Karpas-422 (cell line): ENCODE measurements at places on chromosomes 7 and 10.

DNA sequence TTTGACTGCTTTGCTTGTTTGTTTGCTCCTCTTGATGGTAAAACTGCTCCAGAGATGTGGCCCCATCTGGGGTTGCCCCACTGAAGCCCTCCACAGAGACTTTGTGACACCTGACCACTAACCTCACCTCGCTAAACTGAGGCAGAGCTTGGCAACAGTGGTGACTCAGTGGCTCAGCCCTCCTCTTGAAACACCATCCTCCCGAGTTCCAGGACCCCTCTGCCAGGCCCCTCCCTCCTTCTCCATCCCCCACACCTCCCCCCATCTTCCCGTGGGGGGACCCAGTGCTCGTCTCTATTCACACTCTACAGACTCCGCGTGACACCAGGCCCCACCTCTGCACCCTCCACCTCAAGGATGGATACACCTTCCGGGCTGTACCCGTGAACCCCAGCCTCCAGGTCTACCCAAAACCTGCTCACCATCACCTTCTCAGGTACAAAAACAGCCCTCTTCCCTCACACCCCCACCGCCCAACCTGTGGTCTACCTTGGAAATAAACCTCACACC is 19.0 kb upstream of the RET start:
- DNase-seq, result no peak

- no peak for DNase-seq
These were observed 26.0 kb downstream of the DUSP5 start for GRCh38 chr10:110523736-110524135.

- no peak for DNase-seq
These were observed 21.6 kb downstream of the GRID2IP start for GRCh38 chr7:6529643-6530042.

- no peak for DNase-seq
These were observed 75.5 kb upstream of the TMEM248 start for GRCh38 chr7:66845379-66846095.

DNA sequence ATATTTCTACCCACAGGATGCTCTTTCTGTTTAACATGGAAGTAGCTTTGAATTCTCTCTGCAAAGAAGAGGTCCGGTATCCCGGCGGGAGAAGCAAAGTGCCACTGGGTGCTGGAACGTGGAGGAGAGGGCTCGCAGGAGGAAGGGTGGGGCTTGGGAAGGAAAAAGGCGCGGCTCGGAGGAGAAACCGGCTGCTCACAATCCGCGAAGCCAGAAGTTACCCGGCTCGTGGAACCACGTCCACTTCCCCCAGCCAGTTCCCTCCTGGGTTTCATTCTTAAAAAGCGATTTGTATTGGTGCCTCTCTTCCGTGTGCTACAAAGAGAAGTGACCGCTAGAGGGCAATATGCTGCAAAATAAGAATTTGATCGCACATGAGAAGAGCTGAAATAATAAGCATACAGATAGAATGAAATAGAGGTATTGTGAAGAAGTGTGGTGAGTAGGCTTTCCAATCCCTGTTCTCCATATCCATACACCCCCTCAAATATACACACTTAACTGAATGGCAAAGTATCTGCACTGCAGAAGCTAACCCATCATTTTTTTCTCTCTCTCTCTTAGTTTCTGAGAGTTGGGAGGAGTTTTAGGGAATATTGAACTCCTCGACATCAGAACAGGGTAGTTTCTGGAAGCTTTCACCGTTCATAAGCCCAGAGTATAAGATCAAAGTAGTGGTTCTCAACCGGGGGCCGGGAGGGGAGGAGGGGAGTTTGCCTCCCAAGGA is 31.1 kb downstream of the TRIL start:
- peak; percentile 95 for DNase-seq

DNA sequence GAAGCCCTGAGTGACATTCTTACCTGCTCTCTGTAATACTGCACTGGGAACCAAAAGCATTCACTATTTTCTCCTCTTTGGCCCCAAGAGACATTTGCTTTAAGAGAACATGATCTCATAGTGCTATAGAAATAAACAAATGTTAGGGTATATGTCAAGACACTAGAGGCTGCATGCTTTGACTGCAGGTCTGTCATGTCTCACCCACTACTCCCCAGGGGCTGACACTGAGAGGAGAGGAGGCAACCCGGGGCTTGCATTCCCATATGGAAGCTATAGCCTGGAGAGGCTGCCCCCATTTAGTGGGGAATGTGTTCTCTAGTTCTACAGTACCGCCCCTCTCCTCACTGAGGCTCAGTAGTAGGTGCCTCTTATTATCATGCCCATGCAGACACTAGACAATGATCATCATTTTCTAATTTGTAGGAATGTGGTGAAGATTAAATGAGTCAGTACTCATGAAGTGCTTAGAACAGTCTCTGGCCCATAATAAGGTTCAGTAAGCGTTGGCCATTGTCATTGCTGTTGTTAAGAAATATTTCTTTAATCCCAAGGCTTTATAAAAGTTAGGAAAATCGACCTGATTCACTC is 4.9 kb upstream of the SLF2 start:
- DNase-seq, result peak; percentile 69

DNA sequence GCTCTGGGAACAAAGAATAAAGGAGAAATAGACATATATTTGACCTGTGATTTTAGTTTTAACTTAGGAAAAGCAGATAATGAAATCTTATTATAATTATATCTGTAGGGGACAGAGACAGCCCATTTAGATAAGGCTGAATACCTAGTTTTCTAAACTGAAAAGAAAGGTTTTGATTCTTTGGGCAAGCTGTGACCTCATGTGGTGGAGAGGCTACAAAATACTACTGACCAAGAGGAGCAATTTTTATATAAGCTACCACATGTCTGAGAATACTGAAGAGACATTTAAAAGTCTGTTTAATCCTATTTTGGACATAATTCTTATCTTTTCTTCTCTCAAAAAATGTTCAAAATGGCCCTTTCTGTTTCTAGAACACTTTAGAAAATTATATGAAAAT is 271.0 kb downstream of the MTERF1 start:
- DNase-seq, result no peak

DNA sequence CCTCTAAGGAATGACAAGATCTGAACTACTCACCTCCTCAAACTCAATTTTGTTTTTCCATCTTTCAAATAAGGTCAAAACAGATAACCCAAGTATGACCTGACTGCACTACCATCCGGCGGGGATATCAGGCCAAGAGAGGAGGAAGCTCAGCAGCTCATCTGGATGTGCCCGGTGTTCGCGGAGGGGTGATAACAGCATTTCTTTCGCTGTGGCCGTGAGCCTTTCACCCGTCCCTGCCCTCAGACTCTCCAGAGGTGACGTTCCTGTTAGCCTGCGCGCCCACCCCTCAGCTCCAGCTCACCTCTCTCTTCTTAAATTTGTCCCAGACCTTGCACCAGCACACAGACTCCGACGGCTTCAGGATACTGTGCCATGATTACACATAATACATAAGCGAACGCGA is 526 bp downstream of the ZNF248 start:
- peak; percentile 70 for DNase-seq

GRCh38 chr7:134060874-134061273 is 66.3 kb upstream of the LRGUK start:
- DNase-seq, result no peak

DNA sequence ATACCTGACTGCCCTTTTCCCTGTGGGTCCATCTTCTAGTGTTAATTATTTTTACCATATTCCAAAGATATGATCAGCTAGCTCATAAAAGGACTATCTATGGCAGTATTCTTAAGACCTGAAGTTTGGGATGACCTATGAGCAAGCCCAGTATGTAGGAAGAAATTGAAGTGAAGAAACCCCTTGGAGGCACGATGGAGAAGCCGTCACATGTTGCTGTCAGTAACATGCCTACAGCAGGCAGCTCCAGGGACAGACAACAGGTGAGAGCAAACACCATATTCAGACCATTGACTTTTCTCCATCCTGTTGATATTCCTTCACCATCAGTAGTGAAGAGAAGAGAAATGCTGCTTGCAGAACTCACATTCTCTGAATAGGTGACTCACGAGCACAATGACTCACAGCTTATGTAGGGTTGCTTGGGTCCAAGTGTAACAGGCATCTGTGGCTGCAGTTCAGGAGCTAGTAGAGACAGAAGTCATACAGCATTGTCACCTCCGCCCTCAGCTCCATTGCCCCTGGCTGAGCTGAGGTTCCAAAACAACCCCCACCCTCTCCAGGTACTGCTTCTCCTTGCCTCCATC is 8.4 kb upstream of the LYZL2 start:
- DNase-seq, result no peak

DNA sequence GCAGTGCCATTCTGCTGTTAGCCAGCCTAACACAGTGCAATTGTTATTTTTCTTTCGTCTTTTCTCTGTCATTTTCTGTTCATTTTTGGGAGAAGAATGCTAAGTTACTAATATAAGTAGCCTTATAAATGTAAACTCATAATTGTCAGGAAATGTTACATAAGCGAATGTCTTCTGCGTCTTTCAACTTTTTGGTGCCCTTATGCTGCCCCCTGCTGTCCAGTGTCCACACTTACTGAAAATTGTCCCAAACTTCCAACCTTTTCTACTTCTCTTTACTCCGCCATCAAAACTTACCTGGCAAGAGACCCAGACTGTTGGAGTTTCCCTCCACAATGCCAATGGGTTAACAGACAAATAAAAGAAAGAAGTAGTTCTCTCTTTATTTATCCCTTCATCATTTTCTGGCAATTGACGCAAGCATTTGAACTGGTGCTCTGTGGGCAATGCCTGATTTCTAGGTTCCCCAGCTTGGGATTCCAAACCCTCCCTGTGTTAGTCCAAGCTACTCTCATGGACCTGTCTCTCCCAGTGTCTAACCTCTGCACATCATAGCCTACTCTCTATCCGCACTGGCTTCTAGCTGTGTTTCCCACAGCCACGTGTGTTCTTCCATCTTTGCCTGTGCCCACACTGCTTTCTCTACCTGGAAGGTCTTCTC is 21.0 kb upstream of the EPC1 start:
- peak; percentile 90 for DNase-seq

DNA sequence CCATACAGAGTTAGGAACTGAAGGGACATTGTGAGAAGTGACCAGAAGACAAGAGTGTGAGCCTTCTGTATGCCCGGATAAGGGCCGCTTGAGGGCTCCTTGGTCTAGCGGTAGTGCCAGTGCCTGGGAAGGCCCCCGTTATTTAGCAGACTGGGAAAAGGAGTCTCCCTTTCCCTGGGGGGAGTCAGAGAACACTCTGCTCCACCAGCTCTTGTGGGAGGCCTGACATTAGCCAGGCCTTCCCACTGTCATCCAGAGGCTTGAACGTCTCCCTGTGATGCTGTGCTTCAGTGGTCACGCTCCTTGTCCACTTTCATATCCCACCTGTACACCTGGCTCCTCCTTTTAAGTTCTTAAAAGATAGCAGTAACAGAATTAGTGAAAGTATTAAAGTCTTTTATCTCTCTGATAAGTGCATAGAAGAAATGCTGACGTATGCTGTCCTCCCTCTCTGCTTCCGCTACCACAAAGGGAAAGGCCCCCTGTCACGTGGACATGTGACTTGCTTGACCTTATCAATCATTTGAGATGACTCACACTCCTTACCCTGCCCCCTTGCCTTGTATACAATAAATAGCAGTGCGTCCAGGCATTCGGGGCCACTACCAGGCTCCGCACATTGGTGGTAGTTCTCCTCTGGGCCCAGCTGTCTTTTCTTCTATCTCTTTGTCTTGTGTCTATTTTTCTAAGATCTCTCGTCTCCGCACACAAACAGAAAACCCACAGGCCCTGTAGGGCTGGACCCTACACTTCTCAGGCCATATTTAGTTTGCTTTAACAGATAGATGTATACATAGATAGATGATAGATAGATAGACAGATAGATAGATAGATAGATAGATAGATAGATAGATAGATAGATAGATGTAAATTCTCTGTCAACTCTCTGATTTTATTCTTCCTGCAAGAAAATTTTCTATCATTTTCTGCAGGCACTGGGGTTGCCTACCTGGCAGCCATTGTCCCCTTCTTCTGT is 131.5 kb upstream of the JCAD start:
- DNase-seq, result no peak

DNA sequence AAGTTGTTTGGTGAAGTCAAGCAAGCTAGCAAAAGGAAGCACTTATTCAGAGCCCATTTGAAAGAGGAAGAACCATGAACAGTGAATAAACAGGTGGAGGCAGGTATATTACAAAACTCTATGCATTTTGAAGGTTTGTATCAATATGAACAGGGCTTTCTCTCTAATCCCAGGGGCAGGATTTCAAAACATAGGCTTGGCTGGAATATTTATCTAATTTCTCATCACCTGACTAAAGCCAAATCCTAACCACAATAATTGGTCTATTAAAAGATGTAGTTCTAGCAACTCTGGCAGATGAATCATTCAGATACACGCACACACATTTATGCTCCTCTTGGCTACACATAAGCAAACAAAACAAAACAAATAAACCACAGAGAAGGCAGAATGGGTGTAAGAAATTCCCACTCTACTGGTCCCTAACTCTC is 554.4 kb downstream of the INHBA start:
- DNase-seq, result no peak

DNA sequence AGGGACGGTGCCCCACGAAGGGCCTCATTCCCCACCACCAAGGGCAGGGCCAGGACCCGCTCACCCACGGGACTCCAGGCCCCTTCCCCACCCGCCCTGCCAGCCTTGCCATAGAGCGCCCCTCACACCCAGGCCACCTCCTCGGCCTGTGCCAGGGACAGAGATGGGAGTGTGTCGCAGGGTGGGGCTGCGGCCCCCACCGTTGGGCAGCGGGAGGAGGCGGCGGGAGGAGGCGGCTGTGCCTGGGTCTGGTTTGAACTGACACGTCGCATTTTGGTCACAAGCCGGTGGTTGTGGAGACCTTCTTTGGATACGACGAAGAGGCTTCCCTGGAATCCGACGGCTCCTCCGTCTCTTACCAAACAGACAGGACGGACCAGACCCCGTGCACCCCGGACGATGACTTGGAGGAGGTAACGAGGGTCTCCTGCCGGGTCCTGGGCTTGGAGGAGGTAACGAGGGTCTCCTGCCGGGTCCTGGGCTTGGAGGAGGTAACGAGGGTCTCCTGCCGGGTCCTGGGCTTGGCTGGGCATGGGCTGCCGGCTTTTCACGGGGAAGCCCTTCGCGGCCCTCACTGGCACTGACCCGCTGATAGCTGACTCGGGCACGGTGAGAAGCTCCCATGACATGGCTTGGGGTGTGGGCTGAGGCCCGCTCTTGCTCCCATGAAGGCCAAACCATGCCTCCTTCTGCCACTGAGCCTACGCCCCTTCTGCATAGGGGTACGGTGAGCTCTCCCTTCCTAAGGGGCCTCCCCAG is 46.4 kb upstream of the DPYSL4 start:
- DNase-seq, result no peak

DNA sequence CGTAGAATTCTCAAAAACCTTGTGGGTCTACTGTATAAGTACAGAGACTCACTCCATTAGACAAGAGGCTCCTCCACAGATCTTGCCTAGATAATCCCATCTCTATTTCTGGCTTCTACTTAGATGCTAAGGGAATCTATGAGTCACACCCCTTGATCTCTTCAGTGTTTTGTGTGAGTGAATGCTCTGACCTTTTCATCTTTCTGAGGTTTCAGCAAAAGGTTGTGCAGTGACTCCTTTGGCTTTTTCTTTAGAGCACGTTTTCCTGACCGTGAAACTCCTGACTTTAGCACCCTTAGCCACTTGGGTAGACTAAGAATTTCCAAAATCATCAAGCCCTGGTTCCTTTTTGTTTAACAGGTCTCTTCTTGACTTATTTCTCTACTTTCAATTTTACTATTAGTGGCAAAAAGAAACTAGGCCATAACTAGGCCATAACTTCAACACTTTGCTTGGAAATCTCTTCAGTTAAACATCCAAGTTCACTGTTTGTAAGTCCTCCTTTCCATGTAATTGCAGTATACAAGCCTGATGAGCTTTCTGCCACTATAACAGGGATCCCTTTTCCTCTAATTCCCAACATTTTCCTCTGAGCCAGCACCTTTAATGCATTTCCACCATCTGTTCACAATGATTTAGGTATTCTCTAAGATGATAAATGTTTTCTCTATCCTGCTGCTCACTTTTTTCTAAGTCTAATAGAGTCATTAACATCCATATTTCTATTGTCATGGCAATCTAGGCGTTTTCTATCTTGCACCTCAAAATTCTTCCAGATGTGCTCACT is 19.4 kb downstream of the COPG2 start:
- no peak for DNase-seq
